ENCODE measurements at places on chromosomes 1 and 21.

- no peak for DNase-seq
These were observed 33.1 kb upstream of the SH3D21 start for GRCh38 chr1:36273024-36273423.

GRCh38 chr1:204941421-204942338 is 71.0 kb downstream of the NFASC start:
- DNase-seq, result peak; percentile 59

- no peak for DNase-seq
These were observed 20.7 kb upstream of the ADARB1 start for GRCh38 chr21:45053561-45054226.

GRCh38 chr1:88401313-88401712 is 282.8 kb upstream of the PKN2 start:
- no peak for DNase-seq

DNA sequence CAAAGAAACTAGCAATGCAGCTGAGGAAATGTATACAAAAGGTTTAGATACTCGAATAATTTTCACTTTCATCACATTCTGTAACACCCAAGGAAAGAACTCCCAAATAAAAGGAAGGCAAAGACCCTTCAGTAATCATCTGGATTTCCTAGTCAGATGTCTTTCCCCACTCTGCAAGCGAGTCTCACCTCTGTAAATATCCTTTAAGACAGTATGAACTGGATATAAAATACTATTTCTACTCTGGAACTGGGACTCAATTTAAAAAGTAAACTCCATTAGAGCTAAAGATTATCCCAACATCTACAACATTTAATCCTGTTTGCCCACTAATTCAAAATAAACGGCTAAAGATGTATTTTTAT is 27.0 kb downstream of the C2CD2 start:
- DNase-seq, result no peak

DNA sequence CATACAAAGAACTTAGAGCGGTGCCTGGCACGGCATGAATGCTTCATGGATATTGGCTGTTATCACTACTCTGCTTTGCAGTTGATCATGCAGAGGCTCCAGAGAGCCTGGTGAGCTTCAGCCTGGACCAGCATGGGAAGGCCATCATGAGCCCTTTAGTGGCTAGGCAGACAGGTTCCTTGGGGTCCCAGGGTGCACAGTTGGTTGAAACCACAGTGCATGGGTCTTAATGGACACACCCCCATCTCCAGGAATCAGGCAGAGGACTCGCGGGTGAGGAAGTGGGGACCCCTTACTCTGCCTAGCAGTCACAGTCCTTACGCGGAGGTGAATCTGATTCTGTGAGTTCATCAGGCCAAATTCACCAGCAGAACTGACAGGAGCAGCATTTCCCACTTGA is 1.1 kb downstream of the GJB5 start:
- no peak for DNase-seq

DNA sequence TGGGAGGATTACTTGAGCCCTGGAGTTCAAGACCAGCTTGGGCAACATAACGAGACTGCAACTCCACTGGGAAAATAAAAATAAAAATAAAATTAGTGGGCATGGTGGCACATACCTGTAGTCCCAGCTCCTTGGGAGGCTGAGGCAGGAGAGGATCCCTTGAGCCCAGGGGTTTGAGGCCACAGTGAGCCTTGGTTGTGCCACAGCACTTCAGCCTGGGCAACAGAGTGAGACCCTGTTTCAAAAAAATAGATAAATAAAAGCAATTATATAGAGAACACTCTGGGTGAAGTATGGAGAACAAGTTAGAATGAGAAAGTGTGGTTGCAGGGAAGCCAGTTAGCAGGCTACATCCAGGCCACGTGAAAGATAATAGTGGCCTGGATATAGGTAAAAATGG is 25.7 kb downstream of the CXADR start:
- DNase-seq, result no peak

DNA sequence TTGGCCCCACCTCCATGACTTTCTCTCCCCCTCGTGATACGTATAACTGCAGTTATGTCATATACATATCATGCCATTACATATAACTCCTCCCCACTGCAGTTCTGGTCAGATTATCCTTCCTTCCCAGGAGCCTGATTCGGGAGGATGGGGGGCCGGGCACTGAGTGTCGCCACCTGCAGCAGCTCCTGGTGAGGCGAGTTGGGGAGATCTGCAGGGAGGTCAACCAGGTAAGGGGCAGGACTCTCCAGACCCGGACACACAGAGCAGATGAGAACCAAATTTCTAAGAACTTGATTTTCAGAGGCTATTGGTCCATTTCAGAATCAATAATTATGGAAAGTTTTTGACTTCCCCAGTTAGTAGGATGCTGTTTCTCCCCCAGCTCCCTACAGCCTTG is 19.5 kb downstream of the HYI start:
- DNase-seq, result no peak

- DNase-seq, result no peak
These were observed 745.6 kb upstream of the CXADR start for GRCh38 chr21:16767201-16767600.

DNA sequence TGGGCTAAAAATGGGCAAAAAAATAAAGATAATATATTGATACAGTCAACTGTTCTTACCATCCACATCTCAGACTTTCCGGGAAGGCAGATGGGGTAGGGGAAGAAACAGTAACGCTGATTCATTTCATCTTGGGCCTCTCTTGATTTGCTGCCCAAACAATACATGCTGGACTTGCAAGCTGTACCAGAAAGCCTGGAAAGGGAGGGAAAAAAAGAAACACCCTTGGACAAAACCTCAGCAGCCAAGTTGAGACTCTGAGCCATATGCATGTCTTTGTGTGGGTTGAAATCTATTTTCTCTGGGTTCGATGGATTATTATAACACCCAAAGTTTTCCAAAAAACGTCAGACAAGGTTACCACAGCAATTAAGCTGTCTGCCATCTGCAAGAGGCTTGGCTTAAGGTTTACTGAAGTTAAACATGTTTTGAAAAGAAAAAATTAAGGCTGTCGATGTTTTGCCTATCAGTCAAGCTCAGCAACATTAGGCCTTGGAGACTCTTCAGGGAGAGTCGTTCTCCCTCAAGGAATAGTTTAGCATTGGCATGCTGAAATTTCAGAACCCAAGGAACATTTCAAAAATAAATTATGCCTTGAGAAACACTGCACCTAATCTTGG is 71.2 kb downstream of the PSMG1 start:
- no peak for DNase-seq

GRCh38 chr1:226702957-226703831 is 35.9 kb downstream of the ITPKB start:
- DNase-seq, result peak; percentile 87

DNA sequence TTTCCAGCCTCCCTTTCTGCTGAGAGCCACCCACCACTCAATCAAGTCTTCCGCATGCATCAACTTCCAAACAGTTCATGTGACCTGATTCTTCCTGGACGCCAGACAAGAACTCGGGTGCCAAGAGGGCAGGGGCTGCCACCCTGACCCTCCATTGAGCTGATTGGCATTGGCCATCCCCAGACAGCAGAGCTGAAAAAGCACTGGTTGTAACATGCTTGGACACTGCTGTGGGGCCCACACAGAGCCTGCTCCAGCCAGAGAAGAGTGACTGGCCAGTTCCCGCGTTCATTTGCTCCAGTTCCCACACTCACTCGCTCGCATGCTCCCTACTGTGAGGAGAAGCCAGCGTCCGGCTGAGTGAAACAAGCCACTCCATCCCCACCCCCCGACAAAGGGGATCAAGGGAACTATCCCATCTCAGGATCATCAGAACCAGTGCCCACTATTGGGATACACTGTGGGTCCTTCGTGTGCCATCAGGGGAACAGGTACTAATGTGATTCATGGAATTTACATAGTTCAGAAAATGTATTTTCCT is 420.3 kb downstream of the NPHP4 start:
- DNase-seq, result no peak

Measured in stimulated activated naive CD8-positive, alpha-beta T cell treated with anti-CD3 and anti-CD28 coated beads, Interleukin-15, amount 100 ng/mL, for 72 hours (primary cell).